Stimulated activated CD8-positive, alpha-beta memory T cell treated with anti-CD3 and anti-CD28 coated beads, Interleukin-2, amount 100 ng/mL, for 1 hour (primary cell): ENCODE measurements at places on chromosomes 2 and 18.

DNA sequence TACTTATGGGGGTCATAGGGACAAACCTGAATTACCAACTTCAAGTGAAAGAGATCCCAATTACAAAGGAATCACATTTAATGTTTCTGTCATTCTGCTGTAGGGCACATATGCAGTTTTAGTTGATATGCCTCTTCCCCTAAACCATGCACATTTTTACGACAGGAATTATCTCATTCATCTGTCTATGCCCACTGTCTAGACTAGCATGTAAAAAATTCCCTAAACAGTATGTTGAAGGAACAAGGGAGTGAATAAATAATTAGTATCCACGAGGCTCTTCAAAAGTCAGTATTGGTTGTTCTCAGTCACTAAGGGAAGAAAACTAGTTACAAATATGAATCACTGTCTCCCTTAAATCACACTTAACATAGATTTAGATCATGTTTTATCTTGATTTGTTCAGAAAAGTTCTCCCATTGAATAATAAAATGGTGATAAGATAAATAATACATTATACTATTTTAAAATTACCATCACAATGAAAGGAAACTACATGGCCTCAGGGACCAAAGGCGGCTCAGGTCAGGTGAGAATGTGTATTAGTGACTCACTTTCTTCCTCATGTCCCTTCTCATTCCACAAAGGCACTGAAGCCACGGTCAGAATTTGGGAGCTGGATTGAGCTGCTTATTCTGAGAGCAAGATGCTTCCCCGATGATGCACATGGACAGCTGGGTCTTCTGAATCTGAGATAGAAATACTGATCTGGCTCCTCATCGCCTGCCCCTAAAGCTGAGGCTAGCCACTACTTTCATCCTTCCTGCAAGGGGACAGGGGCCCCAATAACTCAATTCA is 29.1 kb downstream of the DYM start:
- no peak for DNase-seq

DNA sequence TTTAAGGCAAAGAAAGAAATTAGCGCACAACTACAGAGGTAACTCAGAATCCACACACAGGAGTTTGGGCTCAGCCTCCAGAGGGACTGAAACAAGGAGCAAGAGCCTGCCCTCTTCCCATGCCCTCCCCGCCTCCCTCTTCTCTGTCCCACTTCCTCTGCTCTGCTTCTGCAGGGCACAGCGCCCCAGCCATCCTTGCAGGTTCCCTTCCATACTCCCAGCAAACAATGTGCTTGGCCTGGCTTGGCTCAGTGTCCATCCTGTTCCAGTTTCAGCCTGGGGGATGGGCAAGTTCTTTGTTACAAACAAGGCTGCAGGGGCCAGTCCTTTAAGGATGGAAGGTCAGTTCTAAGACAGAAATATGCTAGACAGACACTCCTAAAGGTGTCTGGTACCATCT is 133.5 kb downstream of the CDH20 start:
- DNase-seq: no peak

- DNase-seq: no peak
These were observed 264.3 kb downstream of the NOL4 start for GRCh38 chr18:33960417-33960816.

- no peak for DNase-seq
These were observed 35.6 kb downstream of the SLC25A12 start for GRCh38 chr2:171858397-171858958.

- DNase-seq: no peak
These were observed 494.7 kb upstream of the FAM98A start for GRCh38 chr2:34093790-34094189.

GRCh38 chr2:134435936-134436335 is 182.1 kb downstream of the MGAT5 start:
- DNase-seq: no peak
